ENCODE measurements at places on chromosomes 7 and 10.
A peak's percentile ranks its signal among the peaks of the same experiment; 100 is the strongest.

- DNase-seq: no peak
Observed at GRCh38 chr10:25843551-25844170, 90.4 kb upstream of the MYO3A start.

- no peak for DNase-seq
Observed at GRCh38 chr7:19815546-19815945, 42.1 kb upstream of the TMEM196 start.

- DNase-seq: no peak
Observed at GRCh38 chr10:124381011-124381611, 37.6 kb downstream of the OAT start.

DNA sequence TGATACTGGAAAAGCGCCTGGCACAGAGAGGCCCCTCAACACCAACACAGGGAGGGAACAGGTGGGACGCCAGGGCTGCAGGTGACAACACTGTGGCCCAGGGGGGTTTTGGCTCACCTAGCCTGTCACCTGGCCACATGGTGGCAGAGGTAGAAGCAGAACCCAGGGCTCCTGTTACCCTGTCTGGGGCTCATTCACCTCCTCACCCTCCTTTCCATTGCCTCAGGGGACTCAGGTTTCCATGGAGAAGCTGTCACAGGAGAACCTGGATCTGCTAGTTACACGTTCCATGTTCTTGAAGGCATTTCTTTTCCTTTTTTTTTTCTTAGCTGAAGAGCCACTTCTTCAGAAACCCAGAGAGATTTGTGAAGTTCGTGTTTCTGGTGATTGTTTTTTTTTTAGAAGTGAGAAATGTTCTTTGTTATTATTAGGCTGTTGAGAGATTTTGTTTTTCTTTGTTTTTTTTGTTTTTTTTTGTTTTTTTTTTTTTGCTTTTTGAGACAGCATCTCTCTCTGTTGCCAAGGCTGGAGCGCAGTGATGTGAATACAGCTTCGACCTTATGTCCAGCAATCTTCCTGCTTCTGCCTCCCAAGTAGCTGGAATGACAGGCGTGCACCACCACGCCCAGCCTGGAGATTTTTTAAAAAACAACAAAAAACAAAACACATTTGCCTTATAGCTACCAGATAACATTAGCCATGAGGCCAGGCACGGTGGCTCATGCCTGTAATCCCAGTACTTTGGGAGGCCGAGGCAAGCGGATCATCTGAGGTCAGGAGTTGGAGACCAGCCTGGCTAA lies 16.0 kb downstream of the DENND2A start:
- no peak for DNase-seq

GRCh38 chr10:77348082-77348481 lies 289.5 kb downstream of the KCNMA1 start:
- DNase-seq: no peak

- no peak for DNase-seq
Observed at GRCh38 chr7:155806096-155806871, 6.0 kb downstream of the SHH start.

- no peak for DNase-seq
Observed at GRCh38 chr7:131284702-131285419, 42.8 kb upstream of the MKLN1 start.

DNA sequence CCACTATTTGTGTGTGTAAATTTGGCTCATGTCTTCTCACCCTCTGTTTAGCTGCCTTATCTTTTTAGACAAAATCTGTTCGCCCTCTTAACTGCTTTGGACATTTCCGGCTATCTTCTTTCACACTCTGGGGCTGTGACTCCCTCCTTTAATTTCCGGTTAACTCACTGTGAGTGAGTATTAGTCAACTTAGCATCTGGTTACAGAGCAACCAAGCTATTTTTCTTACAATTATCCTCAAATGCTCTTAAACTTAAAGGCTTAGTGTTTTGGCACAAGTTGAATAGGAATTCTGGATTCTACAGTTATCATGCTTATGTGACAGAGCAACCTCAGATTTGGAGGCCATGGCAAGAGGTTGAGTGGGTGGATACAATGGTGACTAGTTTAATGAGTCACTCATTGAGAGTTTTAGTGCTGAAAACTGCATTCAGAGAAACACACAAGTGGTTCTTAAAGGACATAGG lies 177.6 kb upstream of the SEMA3A start:
- no peak for DNase-seq

DNA sequence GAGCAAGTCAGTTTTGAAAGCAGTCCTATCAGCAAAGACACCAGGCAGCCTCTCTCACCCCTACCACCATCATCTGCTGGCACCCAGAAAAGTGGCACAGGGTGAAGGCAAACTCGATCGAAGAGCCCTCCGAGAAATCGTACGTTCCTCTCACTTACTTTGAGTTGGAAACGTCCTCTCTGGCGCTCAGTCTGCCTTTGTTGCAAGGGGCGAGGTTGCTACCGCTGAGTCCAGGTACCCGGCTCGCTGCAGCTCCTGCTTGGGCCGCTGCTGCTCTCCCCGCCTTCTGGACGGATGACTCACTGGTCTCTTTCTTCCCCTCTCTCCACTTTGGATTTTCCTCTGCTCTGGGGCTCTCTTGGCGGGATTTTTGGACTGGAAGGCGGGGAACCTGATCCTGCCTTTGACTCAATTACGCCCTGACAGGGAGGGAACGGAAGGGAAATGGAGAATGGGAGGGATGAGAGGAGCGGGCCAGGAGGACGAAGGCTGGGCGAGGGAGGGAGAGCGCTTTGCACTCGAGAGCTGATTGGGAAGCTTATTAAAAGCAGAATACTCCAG lies at the start of gene PTN:
Gene PTN (minus strand): TSS at position 453 of the 561 bp plus-strand sequence. CDS start 88,760 bp downstream, outside the sequence.
- DNase-seq: no peak

- DNase-seq: peak; percentile 79
Observed at GRCh38 chr7:101717628-101718357, 88.7 kb upstream of the MYL10 start.

GRCh38 chr7:100472854-100473499 lies 6.0 kb downstream of the TSC22D4 start:
- no peak for DNase-seq

GRCh38 chr10:113042868-113043267 lies 92.8 kb downstream of the TCF7L2 start:
- no peak for DNase-seq

- DNase-seq: no peak
Observed at GRCh38 chr7:40645197-40645596, 510.4 kb downstream of the SUGCT start.

DNA sequence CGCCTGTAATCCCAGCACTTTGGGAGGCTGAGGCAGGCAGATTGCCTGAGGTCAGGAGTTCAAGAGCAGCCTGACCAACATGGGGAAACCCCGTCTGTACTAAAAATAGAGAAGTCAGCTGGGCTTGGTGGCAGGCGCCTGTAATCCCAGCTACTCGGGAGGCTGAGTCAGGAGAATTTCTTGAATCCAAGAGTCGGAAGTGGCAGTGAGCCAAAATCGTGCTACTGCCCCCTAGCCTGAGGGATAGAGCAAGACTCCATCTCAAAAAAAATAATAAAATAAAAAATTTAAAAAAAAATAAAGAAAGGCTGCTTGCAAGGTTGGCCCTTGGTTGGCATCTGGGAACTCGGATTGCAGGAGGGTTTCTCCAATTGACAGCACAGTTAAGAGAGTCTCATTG lies 221.6 kb downstream of the DGKI start:
- no peak for DNase-seq

DNA sequence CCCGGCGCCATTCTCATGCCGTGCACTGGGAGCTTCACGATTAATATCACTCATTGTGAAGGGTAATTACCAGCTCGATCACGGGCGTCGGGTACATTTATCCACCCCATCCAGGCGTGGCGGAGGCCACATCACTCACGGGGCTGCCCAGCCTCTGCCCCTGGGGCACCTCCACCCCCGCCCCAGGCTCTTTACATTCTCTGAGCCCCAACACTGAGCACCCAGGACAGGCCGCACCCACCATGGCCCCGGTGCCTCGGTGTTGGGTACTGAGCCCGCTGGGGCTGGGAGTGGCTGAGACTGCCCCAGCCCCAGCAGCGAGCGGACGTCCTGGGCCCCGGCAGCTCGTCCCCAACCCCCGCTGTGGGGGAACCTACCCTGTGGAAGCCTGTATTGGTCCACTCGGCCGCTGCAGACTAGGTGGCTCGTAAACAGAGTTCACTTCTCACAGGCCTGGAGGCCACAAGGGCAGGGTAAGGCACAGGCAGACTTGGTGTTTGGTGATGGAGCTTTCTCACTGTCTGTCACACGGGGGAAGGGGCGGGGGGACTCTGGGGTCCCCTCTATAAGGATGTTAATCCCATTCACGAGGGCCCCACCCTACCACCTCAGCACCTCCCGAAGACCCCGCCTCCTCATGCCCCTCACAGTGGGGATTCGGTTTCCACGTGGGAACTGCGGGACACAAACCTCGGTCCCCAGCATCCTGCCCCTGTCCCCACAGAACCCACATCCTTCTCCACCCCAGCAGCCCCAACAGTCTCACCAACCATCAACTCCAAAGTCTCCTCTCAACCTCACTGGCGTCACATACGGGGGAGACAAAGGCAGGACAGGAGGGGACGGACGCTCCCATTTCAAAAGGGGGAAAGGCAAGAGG lies 184.1 kb downstream of the ELFN1 start:
- no peak for DNase-seq

DNA sequence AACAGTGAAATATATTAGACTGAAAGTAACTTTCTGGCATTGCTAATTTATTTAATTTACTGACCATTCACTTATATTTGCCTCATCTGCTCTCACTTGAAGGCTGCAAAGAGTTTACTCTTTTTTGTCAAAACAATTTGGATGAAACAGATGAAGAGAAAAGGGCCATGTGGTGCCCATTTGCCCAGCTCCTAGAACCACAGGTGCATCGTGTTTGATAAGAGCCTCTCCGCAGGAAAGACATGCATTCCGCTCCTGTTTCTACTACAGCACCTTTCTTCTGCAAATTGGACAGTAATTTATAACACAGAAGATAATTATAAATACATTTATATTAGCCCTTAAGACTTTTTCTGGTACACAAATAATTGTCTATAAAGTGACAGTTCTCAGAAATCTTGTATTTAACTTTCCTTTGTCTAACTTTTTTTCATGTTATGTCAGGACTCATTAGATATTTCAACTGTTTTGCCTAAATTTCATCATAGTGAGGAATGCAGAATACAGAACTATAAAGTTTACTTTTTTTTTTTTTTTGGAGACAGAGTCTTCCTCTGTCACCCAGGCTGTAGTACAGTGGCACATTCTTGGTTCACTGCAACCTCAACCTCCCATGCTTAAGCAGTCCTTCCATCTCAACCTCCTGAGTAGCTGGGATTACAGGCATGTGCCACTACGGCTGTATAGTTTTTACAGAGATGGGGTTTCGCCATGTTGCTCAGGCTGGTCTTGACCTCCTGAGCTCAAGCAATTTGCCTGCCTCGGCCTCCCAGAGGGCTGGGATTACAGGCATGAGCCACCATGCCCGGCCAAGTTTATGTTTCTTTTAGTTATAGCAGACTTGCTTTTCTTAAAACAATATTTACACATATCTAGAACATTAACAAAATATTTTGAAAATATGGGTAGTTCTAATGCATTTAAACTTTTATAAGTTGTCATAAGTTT lies 869 bp downstream of the LAMB4 start:
- DNase-seq: no peak

GRCh38 chr10:17474595-17475323 lies 20.4 kb upstream of the ST8SIA6 start:
- no peak for DNase-seq

DNA sequence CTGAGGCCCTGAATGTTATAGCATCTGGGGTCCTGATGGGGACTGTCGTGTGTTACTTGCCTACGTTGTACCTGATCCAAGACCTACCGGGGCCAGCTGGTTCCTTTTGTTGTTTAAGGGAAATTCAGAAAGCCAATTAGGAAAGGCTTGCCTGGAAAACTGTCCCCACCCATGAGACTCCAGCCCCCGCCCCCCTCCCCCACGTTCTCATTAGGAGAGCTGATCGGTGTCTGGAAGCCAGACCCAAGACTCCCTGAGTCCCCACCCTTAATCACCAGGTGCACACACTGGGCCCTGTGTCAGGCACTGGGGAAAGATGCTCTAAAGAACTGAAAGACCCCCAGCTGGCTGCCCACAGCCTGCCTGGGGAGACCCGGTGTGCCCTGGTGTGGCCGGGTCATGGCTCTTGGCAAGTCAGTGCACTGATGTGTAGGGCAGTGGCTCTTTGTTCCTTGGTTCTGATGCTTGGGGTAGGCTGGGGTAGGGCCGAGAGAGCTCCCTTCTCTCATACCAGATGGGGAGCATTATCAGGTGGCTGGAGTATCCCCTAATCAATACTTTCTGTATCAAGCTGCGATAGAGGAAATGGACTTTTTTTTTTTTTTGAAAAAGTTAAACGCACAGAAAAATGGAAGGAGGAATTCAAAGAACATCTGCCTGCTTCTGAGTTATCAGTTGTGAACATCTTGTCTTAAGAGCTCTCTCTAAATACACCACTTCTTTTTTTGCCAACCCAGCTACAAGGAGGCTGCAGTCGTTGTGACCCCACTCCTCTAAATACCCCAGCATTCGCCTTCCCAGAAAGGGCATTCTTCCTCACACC lies 16.9 kb downstream of the TSPAN15 start:
- DNase-seq: no peak

GRCh38 chr7:44379366-44380188 lies 54.2 kb upstream of the CAMK2B start:
- DNase-seq: no peak

- DNase-seq: peak; percentile 69
Observed at GRCh38 chr10:132449051-132449810, 52.2 kb downstream of the PWWP2B start.

GRCh38 chr7:12761691-12762090 lies 74.3 kb downstream of the ARL4A start:
- no peak for DNase-seq

- DNase-seq: no peak
Observed at GRCh38 chr7:114414156-114415063, at the start of gene FOXP2. FOXP2 (plus strand) TSS chr7:114414815; CDS start chr7:114426512, 11,697 bp downstream.

DNA sequence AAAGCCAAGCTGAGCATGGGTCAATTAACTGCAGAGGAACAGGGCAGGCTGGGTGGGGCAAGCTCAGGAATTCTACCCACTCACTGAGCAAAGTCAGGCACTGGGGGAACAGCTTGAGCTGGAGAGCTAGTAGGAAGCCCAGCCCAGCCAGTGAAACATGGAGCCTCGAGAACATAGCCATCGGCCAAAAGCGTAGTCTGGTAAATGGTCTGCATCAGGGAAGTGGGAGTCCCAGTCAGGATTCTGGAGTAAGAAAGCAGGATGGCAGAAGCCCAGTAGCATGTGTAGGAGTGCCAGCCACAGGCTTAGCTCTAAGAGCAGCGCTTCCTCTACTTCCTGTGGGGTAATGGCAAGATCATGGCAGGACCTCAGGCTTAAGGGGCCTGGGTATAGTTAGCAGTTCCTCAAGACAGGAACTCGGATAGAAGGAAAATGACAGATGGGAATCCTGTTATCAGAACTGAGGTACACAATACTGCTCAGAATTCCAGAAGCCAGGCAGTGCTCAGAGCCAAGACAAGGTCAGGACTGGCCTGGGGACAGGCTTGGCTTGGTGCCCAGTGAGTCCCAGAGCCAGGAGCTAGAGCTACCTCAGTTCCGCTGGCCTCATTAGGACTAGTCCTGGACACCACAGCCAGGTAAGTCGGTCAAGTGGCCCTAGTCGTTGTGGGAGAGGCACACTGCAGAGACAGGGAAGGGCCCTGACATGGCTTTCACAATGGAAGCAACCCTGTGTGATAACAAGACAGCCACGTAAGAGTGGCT lies 65.4 kb upstream of the MXI1 start:
- no peak for DNase-seq

Measured in CD4-positive, alpha-beta T cell treated with Interleukin-4 for 1 hour (primary cell).